ENCODE measurements at places on chromosomes 1 and 21.

DNA sequence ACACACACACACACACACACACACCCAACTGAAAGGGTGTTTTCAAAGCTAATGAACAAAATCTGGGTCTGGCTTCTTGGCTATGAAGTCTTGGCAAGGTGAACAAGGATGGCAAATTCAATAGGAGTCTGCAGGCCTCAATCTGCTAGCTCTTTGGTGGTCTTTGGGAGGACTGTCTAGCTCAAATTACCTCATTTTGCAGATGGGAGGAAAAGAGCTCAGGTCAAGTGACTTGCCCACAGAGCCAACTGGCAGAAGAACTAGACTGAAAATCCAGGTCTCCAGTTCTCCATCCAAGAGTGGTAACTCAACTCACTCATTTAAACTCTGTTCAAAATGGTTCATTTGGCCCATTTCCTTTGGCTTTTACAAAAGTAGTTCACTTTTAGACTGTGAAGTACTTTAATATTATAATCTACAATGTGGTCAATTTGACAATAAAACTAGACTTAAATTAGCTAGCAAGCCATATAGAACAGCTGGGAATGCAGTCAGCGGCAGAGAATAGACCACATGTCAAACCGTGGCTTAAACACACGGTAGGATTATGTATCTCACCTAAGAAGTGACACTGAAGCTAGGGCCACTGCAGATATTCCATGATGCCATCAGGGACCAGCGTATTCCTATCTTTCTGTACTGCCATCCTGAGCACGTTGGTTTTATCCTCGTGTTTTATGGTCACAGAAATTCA is 112.9 kb downstream of the APP start:
- DNase-seq: no peak

GRCh38 chr21:32587651-32588050 is 2.3 kb upstream of the TCP10L start:
- DNase-seq: no peak

DNA sequence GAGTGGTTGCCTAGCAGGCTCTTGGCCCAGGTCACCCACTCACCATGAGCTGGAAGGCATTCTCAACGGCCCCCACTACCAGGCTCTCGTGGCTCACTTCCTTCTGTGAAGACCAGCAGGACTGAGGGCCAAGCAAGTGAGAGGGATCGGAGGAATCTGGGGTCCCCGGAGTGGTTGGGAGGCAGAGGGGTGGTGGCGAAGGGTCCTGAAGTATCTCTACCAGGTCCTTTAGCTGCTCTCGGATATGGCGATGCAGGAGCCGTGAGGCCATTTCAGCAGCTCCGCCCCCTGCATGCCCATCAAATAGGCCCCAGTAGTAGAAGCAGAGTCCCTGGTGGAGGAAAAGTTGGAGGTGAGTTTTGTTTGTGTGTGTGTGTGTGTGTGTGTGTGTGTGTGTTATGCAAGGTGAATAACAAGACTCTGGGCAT is 2.4 kb downstream of the PPM1J start:
- no peak for DNase-seq

GRCh38 chr1:152182944-152183361 is 23.9 kb upstream of the RPTN start:
- DNase-seq: no peak

Data from stimulated activated CD8-positive, alpha-beta memory T cell treated with anti-CD3 and anti-CD28 coated beads, Interleukin-4, amount 100 ng/mL, for 4 hours (primary cell).